ENCODE measurements at places on chromosomes 6 and 20. TPM values are rescaled to one million over a fixed set of nuclear protein-coding genes. Genes with fewer than 3 reads are reported as not detected.

SPACA1 gene
- not detected for total RNA-seq

GRCh38 chr20:33348136-33348937 is 53.0 kb downstream of the CDK5RAP1 start:
- DNase-seq, result peak; percentile 25

SSTR4 gene
- not detected for total RNA-seq

DNA sequence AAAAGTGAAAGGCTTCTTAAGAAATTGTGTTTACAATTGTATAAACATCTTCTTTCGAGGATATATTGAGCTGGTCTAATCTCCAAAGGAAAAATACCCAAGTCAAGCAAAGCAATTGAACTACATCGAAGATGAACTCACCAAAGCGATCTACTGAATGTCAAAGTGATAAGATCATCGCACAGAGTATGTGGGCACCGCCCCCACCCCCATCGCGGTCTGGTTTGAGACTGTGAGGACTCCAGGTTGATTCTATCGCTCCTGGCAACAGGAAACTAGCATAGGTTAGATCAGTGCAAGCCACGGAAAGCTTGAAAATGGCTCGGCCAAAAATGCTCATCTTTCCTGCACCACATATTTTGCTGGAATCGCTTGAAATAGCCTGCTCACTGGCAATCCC is 133.2 kb upstream of the RPS6KA2 start:
- DNase-seq, result no peak

COL9A1 gene
- total RNA-seq, result 36.9 TPM

DNA sequence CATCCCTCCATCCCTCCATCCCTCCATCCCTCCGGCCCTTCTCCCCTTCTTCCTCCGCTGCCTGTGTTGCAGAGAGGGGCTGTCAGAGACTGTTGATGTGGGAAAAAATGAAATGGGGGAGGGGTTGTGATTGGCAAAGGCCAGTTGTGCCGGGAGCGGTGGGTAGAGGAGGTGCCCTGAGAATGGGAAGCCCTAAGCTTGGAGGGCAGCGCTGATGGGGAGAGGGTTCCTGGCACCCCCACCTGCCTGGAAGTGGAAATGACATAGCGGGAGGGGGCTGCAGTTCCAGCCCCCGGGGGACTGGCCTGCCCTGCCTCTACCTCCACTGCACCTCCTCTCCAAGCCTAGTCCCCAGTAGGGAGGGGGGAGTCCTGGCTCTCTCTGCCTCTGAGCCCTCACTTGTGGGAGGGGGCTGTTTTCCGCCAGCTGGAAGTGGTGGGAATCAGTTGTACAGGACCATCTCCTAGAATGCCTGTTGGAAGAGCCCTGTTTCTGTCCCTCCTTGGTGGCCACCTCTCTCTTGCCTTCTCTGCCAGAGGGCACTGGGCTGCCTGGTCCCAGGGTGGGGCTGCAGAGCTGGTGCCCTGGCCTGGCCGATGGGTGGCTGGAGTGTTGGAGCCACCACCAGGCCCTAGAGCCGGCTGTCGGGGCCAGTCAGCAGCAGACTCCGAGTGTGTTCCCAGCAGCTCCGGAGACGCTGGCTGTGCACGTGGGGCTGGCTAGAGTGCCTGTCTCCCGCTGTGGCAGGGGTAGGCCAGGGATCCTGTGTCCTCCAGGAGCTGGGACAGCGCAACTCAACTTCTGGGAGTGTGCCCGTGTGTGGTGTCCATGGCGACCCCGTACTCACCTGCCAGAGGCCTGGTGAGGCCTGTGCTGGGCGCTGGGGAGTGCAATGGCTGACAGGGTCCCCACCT is 1.5 kb downstream of the DLGAP4 start:
- peak; percentile 40 for DNase-seq

CTCFL gene
- total RNA-seq, result 0.34 TPM

- no peak for DNase-seq
These were observed 56.5 kb upstream of the RNF144B start for GRCh38 chr6:18330548-18331081.

- no peak for DNase-seq
These were observed 117.2 kb downstream of the LCA5 start for GRCh38 chr6:79420054-79420453.

- DNase-seq, result peak; percentile 61
These were observed 176.2 kb upstream of the SASH1 start for GRCh38 chr6:148166339-148166968.

DNA sequence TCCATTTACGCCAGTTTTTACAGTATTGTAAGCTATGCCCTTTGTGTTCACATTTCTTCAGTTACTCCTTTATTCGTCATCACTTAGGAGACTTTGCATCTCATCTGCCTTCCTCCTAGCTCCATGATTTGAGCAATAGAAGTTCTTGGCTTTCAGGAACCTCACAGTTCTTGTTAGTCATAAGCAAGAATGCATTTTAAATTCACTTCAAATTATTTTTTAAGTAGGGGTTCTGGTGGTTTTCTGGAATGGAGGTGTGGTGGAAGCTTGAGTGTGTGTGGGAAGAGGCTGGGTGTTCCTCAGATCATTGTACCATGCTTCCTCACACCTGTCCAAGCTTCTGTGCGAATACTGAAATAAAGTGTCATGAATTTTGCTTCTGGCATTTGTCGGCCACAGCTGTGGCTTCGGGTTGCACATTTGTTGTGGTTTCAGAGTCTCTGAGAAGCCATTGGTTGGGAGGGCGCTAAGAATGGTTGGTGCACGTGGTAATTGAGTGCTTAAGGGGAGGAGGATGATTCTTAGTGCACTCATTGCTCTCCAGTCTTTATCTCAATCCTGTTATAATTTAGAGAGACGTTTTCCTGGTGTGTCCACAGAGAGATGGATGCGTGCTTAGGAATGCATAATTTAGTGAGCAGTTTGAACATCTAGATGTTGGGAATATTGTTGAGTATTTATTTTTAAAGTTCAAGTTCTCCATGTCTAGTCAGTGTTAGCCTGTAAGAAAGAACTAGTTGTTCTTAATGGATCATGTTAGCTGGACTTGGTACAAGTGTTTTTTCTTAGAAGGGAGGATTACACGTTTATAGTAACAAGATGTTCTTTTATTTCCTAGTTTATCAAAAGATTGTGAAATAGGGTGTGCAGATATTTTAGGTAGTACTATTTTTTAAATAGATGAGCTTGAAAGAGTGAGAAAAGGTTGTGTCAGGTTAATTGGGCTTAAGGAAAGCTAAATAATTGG is 31.9 kb downstream of the FOXO3 start:
- DNase-seq, result peak; percentile 28

GRCh38 chr6:169222126-169222525 is 31.5 kb downstream of the THBS2 start:
- DNase-seq, result no peak

CARMIL1 gene
- 11.0 TPM for total RNA-seq

CEP250 gene
- total RNA-seq, result 33.0 TPM

GRCh38 chr6:33610067-33610466 is 11.1 kb upstream of the ITPR3 start:
- DNase-seq, result no peak

DNA sequence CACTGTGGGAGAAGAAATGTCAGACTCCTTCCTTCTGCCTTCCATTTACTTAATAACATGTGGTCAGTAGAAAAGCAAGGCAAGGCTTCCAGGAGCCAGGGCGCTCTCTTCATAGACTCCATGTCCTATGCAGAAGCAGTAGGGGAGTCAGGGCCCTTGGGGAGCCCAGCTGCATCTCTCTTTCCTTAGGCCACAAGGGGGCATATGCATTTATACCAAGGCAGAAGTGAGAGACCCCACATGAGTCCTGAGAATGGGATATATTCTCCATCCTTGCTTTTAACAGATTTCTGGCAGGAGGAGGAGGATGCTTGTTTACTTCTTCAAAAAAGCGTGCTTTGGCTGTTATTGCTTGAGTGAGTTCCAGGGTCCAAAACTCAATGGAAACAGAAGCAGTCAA is 198.5 kb downstream of the HIVEP2 start:
- peak; percentile 71 for DNase-seq

DNA sequence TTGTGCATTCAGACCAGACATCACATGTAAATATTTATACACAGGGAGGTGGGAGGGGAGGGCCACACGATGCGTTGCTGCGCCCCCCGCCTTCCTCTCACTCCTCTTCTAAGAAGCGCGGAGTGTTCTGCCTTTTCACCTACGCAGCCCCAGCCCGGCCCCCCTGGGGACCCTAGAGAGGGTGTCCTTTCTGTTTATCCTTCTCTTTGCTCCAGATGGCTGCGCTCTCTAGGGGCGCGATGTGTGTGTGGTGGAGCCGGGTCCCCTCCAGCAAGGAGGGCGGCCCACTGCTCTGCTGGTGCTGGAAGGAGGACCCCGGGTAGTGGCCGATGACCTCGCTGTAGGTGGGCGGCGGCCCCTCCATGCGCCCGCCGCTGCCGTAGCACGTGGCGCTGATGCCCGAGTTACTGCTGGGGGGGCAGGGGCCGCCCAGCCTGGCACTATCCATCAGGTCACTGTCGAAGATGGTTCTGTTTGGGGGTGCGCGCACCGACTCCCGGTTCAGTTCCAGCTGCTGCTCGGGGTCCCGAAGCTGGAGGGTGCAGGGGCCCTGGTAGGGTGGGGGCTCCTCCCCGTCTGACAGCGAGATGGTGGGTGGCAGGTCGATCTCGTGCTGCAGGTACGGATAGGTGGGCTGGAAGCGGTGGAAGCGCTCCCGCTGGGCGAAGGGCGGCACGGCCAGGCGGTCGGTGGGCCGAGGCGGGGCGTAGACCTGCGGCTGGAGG is 31.8 kb upstream of the ZBP1 start:
- no peak for DNase-seq

PDE7B gene
- total RNA-seq, result 0.12 TPM

IPCEF1 gene
- total RNA-seq, result 0.25 TPM
